ENCODE measurements at places on chromosomes 3 and 15. TPM values are rescaled to one million over a fixed set of nuclear protein-coding genes. Genes with fewer than 3 reads are reported as not detected.

DNA sequence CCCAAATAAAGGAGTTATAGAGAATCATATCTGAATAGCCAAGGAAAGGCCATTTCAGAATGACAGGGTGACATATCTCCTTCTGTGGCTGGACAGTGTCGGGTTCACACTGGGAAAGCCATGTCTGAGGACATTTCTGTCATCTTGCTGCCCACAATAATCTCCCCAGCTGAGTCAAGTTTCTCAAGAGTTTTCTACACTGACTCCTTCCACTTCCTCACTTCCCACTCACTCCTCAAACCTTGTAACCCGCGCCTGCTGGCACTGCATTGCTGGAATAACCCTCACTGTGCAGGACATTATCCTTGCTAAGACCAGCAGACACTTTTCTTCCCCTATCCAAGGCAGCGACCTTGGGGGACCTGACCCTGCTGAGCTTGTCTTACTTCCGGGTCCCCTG is 5.3 kb upstream of the INSYN1 start:
- DNase-seq, result no peak
- peaks cover 17% of the 10 kb centered on the region for H3K27me3 ChIP-seq
- no peaks in the 10 kb centered on the region for H3K4me1 ChIP-seq
- no peak overlapping the region for H3K27ac ChIP-seq
- H3K4me3 ChIP-seq, result no peak overlapping the region
- peaks cover 4% of the 10 kb centered on the region for H3K36me3 ChIP-seq

DNA sequence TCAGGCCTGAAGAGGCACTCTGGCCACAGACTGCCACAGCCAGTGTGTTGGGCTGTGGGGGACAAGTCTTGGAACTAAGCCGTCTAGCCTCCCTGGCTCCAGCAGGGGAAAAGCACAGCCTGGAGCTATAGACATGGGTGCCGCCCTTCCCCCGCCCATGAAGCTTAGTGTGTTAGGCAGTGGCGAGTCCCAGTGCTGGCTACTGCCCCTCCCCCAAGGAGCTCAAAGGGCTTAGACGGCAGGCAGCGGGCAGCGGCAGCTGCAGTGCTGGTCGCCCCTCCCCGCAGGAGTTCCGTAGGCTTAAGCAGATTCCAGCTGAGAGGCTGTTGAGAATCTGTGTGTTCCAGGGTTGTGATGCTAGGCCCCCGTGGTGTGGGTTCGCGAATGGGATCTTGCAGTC is 135.8 kb upstream of the RORA start:
- H3K36me3 ChIP-seq, result no peaks in the 10 kb centered on the region
- no peaks in the 10 kb centered on the region for H3K27me3 ChIP-seq
- no peaks in the 10 kb centered on the region for H3K4me1 ChIP-seq

The ESYT3 gene
- total RNA-seq, result 0.44 TPM

The LRRC15 gene
- not detected for total RNA-seq

The SLC6A20 gene
- not detected for total RNA-seq

The MAP3K13 gene
- total RNA-seq, result 15.8 TPM
